ENCODE measurements at places on chromosomes 2 and 18.

DNA sequence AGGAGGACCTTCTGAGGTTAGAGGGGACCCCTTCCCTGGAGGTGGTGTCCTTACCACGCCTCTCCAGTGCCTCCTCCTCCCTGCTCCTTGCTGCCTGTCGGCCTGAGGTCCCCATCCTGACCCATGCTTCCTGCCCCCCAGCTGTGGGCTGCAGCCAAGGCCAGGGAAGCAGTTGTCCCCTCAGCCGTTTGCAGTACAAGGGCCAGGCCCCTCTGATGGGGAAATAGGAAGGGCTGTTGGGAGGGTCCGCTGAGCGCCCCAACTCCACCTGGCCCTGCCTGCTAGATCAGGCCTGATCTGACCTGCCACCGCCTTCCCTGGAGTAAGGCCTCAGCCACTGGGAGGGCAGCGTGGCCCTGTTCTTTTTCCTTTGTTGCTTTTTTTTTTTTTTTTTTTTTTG, 219.8 kb downstream of the KLHL29 start:
- no peak for DNase-seq

- no peak for DNase-seq
These were observed 103.5 kb downstream of the ANKRD44 start for GRCh38 chr2:197207106-197207505.

DNA sequence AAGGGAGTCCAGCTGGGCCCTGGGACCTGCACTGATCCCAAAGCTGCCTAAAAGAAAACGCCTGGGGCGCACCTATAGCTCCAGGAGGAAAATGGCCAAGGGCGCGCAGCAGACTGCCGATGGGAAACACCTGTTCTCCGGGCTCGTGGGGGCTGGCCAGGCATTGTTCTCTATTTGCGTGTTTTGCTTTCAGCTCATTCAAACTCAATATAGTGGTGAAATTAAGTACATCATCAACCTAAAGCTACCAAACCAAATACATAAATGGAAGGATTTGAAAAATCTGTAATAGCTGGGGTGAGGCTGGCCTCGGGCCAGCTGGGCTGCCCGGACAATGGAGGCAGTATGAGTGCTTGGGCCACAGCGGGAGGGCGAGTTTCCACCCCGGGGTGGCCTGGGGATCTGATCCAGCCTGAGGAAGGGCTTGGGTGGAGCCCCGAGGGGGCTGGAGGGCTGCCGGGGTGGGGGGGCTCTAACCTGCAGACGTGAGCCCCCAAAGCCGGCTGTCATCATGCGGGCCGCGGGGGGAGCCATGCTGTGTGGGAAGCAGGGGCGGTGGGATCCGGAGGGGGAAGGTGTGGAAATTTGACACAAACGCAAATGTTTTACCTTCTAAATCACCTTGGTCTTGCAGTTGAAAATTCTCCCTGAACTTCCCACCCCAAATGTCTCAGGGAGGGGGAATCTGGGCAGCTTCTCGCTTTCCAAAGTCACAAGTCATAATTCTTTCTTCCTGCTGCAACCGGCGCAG, 77.6 kb downstream of the ASB1 start:
- DNase-seq = no peak

DNA sequence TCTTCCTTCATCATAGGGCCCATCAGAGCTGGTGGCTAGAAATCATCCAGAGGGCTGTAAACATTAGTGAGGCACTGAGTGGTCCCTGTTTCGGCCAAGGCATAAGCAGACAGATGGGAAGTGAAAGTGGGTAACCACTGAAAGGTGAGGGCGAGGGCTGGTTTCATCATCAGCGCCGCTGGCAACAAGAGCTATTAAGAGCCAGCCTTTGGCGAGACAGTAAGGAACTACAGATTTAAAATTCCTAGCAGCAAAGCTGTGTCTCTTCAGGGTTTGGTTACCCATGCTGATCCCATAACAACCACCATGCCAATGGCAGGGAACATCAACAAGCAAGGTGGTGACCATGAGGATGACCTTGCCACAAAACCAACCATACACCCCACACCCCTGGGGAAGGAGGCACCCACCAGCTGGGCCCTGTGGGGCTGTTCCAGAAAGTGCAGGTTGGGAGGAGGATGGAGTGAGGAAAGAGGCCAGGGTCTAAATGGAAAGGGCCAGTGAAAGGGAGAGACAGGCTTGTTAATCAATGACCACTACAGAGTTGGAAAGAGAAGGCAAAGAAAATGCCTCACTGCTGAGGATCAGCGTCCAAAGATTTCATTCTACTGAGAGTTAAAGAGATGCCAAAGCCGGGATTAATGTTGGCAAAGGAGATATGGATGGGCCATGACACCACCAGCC, 9.0 kb upstream of the SLC20A1 start:
- no peak for DNase-seq

DNA sequence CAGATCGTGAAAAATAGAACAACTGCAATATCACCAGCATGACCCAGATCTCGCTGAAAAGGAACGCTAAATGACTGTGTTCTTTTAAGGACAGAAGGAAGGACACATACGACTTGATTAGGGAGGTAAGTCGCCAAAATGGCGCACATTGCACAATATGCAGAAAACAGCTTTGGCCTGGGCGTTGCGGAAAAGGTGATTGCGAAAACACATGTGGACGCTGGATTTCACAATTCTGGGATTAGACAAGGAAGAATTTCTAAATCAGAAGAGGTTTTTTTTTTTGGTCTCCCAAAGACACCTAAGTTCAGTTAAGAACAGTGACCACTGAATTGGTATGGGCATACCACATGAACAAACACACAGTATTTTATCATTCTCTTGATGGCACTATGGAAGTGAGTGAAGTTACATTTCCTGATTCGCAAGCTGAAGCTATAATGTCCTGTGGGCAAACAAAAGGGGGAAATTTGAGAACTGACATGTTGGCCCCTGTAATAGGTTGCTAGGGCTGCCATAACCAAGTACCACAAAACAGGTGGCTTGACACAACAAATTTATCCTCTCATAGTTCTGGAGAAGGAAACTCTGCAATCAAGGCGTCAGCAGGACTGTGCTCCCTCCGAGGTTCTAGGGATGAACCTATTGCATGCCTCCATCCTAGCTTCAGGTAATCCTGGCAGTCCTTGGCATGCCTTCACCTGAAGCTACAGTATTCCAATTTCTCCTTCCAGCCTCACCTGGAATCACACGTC, 25.8 kb upstream of the ERICH2 start:
- DNase-seq = no peak

- no peak for DNase-seq
These were observed 18.4 kb downstream of the CYB5A start for GRCh38 chr18:74273394-74273793.

- DNase-seq = peak; percentile 50
These were observed 169.4 kb downstream of the THADA start for GRCh38 chr2:43426305-43427031.

- no peak for DNase-seq
These were observed 5.4 kb downstream of the SOX11 start for GRCh38 chr2:5697562-5697961.

GRCh38 chr18:33291539-33291938, 149.0 kb downstream of the CCDC178 start:
- no peak for DNase-seq

DNA sequence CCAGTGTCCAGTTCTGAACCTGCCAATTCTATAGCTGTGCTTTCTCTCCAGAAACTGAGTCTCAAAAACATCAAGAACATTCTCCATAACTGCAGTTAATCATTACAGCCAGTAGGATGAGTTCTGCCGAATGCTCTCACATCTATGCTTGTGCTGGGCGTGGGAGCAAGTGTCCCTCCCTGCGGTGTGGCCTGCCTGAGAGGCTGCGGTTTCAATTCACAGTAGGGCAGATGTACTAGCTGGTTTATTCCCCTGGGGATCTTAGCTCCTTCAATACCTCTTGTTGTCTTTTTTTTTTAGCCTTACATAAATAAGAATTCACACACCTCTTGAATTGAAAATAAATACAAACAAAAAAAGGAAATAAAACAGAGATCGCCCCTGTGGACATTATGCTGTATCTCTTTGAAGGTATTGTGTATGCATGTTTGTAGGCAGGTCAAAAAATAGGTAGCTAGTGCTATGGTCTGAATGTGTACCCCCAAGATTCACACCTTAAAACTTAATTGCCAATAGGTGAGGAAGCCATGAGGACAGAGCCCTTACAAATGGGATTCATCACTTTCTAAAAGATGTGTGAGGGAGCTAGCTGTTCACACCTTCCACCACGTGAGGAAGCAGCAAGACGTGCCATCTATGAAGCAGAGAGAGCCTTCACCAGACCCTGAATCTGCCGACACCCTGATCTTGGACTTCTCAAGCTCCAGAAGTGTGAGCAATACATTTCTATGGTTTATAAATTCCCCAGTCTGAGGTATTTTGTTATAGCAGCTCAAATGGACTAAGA, 74.3 kb downstream of the BCL2L11 start:
- no peak for DNase-seq
